Renal cortex interstitium (tissue), 15 donors: ENCODE measurements at places on chromosomes 11 and 22. TPM values are rescaled to one million over a fixed set of nuclear protein-coding genes. Genes with fewer than 3 reads are reported as not detected.

GRCh38 chr11:2807801-2808241 is 77.8 kb downstream of the CDKN1C start:
- DNase-seq, result no peak

GRCh38 chr11:8239040-8239439 is 24.6 kb downstream of the LMO1 start:
- no peak for DNase-seq

- no peak for DNase-seq
Measured at GRCh38 chr22:39488563-39489083, 13.5 kb upstream of the MIEF1 start.

GRCh38 chr11:123413636-123414035 is 16.4 kb upstream of the GRAMD1B start:
- DNase-seq, result no peak

- peak; percentile 13 for DNase-seq
Measured at GRCh38 chr22:41862160-41862529, 29.2 kb downstream of the SREBF2 start.

DNA sequence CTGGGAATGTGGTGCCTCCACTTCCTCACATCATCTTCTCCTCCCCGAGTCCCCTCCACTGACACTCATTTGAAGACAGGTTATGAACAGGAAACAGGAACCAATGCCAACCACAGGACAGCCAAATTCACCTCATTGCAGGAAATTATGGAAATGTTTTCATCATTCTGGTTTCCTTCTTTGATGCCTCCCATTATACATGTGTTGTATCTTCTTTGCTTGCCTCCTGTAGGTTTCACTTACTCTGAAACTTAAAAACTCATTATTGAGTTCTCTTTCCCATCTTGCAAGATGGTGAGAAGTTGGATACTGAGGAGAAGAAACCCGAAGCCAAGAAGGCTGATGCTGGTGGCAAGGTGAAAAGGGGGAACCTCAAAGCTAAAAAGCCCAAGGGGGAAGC is 108.5 kb downstream of the PHF21B start:
- DNase-seq, result no peak

DNA sequence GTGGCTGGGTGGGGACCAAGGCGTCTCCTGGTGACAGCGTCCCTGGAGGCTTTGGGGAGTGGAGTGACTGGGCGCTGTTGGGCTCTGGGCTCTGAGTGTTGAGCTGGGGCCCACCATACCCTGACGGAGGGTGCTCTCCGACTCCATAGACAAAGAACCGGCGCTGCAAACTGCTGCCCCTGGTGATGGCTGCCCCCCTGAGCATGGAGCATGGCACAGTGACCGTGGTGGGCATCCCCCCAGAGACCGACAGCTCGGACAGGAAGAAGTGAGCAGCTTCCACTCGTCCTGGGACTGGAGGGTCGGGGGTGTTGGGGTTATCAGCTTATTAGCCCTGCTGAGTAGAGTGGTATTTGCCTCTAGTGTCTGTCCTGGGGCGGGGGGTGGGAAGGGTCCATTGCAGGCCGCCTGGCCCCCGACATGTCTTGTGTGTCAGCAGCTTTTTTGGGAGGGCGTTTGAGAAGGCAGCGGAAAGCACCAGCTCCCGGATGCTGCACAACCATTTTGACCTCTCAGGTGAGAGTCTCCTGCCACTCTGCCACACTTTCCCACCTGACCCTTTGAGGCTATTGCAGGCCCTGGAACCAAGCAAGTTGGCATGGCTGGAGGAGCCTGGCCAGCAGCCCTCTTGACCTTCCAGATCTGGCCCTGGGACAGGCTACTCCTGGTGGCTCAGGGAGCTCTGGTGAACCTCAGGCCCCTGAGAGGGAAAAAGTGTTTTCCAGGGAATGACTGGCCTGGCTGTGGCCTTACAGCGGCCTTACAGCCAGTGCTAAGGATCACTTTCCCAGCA is 7.6 kb downstream of the CLDN5 start:
- DNase-seq, result no peak

GRCh38 chr11:125874556-125875124 is 12.8 kb upstream of the HYLS1 start:
- peak; percentile 57 for DNase-seq

The CCDC116 gene
- 1.1 TPM for polyA plus RNA-seq

- no peak for DNase-seq
Measured at GRCh38 chr11:76327756-76328388, 53.1 kb downstream of the THAP12 start.

- DNase-seq, result no peak
Measured at GRCh38 chr11:102643941-102644340, 18.8 kb upstream of the MMP20 start.
